A549 (cell line): ENCODE measurements at places on chromosomes 3 and 15. TPM values are rescaled to one million over a fixed set of nuclear protein-coding genes. Genes with fewer than 3 reads are reported as not detected.

- no peak for DNase-seq
These were observed 51.5 kb downstream of the ZMAT3 start for GRCh38 chr3:179020112-179020511.

DNA sequence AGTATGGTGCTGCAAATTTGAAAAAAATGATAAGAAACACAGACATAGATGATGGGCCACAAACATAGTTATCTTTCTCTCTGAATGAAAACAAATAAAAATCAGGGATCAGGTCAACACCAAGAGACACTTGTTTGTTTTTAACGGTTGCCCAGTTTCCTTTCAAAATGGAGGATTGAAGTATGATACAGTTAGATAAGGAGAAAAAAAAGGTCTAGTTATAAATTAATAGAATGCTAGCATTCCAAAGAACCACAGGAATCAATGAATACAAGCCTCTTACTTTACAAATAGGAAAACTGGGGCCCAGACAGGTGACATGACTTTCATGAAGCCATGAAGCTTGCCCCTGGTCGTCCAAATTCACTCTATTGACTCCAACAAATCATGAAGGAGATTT lies 305.1 kb downstream of the ZNF621 start:
- peak; percentile 6 for DNase-seq

The PLAAT1 gene
- 0.09 TPM in 1 of 3 replicates, not detected in the others for polyA plus RNA-seq

The ST3GAL6 gene
- polyA plus RNA-seq, result 0.90 to 1.4 TPM (median 0.94 TPM) in 3 replicates

The CADPS gene
- not detected in 3 replicates for polyA plus RNA-seq

The HYKK gene
- polyA plus RNA-seq, result 5.5 to 6.0 TPM (median 5.7 TPM) in 3 replicates

- DNase-seq, result no peak
These were observed 56.2 kb downstream of the NBEAL2 start for GRCh38 chr3:47035645-47036044.

The POU1F1 gene
- polyA plus RNA-seq, result not detected in 3 replicates

The TRH gene
- not detected in 3 replicates for polyA plus RNA-seq

DNA sequence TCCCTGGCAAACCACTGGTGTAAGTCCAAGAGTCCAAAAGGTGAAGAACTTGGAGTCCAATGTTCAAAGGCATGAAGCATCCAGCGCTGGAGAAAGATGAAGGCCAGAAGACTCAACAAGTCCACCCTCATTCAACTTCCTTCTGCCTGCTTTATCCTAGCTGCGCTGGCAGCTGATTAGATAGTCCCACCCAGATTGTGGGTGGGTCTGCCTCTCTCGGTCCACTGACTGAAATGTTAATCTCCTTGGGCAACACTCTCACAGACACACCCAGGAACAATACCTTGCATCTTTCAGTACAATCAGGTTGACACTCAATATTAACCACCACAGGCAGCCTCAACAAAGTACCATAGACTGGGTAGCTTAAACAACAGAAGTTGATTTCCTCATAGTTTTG lies 245.9 kb upstream of the IGF1R start:
- DNase-seq, result no peak

DNA sequence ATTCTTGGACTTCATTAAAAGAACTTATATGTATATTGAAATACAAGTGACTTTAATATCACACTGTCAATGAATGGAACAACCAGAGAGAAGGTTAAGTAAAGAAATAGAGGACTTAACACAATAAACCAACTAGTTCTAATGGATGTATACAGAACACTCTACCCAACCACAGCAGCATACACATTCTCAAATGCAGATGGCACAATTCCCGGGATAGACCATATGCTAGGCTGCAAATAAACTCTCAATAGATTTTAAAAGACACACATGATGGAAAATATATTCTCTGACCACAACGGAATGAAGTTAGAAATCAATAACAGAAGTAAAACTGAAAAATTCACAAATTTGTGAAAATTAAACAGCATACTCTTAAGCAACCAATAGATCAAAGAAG lies 214.3 kb upstream of the LINGO1 start:
- DNase-seq, result no peak

The GABRR3 gene
- not detected in 3 replicates for polyA plus RNA-seq

DNA sequence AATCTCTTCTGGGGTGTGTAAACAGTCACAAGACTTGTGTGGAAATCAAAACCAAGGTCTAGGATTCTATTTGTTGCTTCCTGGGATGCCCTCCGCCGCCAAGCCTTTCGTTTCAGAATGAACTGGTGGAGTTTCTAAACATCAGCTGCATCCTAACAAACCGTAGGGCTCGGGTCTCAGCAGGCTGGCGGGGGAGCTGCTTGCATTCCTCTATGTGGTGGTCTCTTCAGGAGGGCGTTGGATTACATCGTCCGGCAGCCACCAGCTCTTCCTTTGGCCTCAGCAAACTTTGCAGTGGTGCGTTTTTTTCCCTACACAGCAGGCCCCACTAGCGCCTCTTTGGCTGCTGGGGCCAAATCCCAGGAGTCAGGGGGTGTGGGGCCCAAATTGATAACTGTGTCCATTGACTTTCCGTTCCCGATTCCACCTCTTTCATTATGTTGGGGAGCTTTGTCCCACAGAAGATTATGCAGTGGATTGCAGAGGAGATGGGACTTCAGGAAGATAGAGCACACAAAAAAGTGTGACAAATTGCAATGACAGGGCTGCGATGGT lies 390.0 kb upstream of the NR2F2 start:
- DNase-seq, result no peak

The LDHAL6B gene
- not detected in 3 replicates for polyA plus RNA-seq

DNA sequence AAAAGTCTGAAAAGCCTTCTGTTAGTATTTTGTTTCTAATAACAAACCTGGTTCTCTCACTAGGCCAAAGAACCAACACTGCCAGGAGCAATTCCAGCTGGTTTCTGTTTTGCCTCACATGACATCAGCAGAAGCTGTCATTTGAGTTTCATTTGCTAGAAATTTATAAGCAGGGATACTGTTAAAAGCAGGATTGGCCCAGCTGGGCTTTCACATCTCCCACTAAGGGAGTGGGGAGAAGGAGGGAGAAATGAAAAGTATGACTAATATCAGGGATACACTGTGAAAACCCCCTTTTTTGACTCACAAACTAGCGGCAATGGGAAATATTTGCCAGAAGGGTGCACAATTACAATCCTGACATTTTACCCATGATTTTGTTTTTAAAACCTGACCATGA lies 5.3 kb downstream of the CCDC80 start:
- no peak for DNase-seq

The TARS3 gene
- 9.5 to 11.2 TPM (median 10.1 TPM) in 3 replicates for polyA plus RNA-seq

DNA sequence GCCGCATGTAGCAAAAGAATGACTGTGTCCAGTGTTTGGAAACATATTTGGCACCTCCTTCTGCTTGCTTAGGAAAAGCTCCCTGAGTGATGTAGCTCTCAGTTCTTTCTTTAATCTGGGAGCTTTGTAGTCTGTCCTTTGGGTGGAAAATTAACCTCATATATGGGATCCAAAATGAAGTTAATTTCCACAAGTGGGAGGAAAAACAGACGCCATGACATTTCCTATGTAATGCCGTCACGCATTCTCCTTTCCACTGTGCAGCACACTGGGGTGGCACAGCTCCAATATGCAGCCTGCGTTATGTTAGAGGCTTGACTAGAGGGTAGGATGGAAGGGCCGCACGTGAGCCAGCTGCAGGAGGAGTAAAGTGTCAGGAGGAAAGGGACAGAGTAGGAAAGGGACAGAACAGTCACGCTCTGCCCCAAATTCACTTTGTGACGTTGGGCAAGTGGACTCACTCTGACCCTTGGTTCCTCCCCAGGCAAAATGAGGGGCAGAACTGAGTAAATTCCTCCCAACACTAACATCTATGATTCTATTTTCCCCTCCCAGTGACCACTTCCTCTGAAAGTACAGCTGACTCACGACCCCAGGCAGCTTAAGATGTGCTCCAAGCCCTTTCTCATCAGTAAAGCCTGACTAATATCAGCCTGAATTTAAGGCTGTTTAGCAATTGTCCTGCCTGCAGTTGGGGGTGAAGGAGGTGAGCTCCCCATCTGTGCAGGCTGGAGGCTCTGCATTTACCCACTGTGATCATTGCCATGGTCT lies 176.5 kb upstream of the PFN2 start:
- DNase-seq, result no peak

DNA sequence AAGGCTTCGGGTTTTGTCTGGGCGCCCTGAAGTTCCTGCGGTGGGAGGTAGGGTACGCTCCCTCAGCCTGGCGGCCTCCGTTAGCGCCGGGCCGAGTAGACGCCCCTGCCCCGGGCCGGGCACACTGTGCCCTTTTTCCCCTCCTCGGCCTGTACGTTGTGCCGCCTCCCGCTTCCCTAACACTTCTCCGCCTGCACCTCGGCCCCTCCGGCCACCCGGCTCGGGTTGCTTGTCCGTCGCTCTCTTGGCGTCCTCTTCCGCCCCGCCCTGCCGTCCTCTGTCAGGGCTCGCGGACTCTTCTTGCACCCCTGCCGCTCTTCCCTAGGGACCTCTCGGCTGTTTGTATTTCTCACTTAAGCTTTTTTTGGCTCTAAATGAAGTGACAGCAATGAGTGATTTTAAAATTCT lies 384 bp downstream of the KNL1 start:
- peak; percentile 54 for DNase-seq

GRCh38 chr3:15977090-15977489 lies 179.3 kb upstream of the ANKRD28 start:
- no peak for DNase-seq

The TMEM40 gene
- 0.07 to 0.42 TPM (median 0.18 TPM) in 3 replicates for polyA plus RNA-seq

GRCh38 chr3:107421170-107421792 lies 44.0 kb downstream of the CCDC54 start:
- no peak for DNase-seq

GRCh38 chr3:118536764-118537163 lies 497.9 kb downstream of the IGSF11 start:
- no peak for DNase-seq

- no peak for DNase-seq
These were observed 144.2 kb downstream of the RYR3 start for GRCh38 chr15:33454996-33455395.

The BHLHE40 gene
- polyA plus RNA-seq, result 65.7 to 105 TPM (median 102 TPM) in 3 replicates

The CYP1A1 gene
- polyA plus RNA-seq, result 0.46 to 0.62 TPM (median 0.50 TPM) in 3 replicates

The IQCF5 gene
- not detected in 3 replicates for polyA plus RNA-seq

GRCh38 chr3:126969586-126969985 lies 13.3 kb upstream of the PLXNA1 start:
- no peak for DNase-seq

The MCTP2 gene
- not detected in 3 replicates for polyA plus RNA-seq

GRCh38 chr3:11556851-11557644 lies 86.7 kb downstream of the VGLL4 start:
- DNase-seq, result no peak

GRCh38 chr15:31609258-31609681 lies 282.6 kb downstream of the KLF13 start:
- DNase-seq, result no peak

- no peak for DNase-seq
These were observed 287.1 kb downstream of the IL5RA start for GRCh38 chr3:2823031-2823430.

The SEC22A gene
- 23.5 to 28.5 TPM (median 27.0 TPM) in 3 replicates for polyA plus RNA-seq
